Panc1 (cell line): ENCODE measurements at places on chromosomes 5 and 9. TPM values are rescaled to one million over a fixed set of nuclear protein-coding genes. Genes with fewer than 3 reads are reported as not detected.

Gene RALGPS1
- 7.2 TPM for total RNA-seq

Gene DMGDH
- total RNA-seq: 0.54 TPM

Gene ANKRD34B
- total RNA-seq: 0.10 TPM

Gene MOB3B
- 0.03 TPM for total RNA-seq

Gene SETX
- total RNA-seq: 28.1 TPM

Gene GOLM1
- total RNA-seq: 73.4 TPM

Gene WWC1
- total RNA-seq: 29.4 TPM

GRCh38 chr9:38075272-38075671 lies 6.2 kb upstream of the SHB start:
- peaks cover 5% of the 10 kb centered on the region for H3K4me1 ChIP-seq
- DNase-seq: no peak
- no peaks in the 10 kb centered on the region for H3K27me3 ChIP-seq
- no peak overlapping the region for H3K4me3 ChIP-seq
- H3K27ac ChIP-seq: no peak overlapping the region
- no peaks in the 10 kb centered on the region for H3K36me3 ChIP-seq

- no peaks in the 10 kb centered on the region for H3K4me1 ChIP-seq
- no peak overlapping the region for H3K27ac ChIP-seq
- DNase-seq: no peak
- no peak overlapping the region for H3K4me3 ChIP-seq
These were observed 84.9 kb downstream of the RALGPS1 start for GRCh38 chr9:126999315-127000068.

DNA sequence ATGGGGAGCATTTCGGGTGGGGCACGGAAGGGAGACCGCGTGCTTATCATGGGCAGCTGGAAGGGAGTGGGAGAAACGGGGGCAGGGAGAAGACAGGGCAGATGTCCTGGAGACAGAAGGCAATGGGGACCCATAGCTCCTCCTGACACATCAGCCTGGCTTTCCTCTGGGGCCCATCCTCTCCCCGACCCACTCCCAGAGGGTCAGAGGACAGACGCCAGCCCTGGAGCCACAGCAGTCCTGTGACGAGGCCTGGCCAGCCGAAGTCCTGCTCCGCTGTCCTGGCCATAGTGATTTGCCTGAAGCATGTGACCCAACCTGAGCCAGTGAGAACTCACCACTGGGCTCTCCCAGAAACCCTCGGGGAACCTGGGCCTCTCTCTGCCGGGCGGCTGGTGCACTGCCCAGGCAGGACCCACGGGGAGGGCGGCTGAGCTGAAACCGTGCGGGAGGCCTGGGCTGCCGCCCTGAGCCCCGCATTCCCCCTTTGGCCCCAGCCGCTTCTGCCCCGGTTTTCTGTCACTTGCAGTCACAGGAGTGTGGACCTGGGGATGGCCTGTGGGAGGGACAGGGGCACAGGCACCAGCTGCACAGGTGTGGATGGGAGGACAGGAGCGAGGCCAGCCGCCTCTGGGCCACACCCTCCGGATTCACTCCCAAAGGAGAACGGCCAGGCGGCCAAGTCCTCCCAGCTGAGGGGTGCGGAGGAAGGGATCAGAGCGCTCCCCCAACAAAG lies 19.8 kb downstream of the ADAMTS2 start:
- H3K27me3 ChIP-seq: peaks cover 3% of the 10 kb centered on the region; the same call in 1 of the 2 replicates
- H3K4me3 ChIP-seq: no peak overlapping the region
- H3K4me1 ChIP-seq: no peaks in the 10 kb centered on the region
- H3K36me3 ChIP-seq: no peaks in the 10 kb centered on the region
- no peak overlapping the region for H3K27ac ChIP-seq

DNA sequence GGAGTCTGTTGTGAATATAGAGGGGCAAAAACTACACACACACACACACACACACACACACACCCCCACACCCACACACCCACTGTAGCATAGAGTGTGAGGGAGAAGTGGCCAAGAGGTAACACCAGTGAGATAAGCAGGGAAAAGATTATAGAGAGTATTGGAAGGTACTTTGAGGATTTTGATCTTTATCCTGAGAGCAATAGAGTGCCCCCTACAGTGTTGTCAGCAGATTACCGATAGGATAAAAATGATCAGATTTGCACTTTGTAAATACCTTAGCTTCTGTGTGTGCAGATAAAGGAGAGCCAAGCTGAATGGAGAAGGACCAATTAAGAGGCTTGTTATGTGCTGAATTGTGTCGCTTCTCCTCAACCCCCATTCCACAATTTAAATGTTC lies 32.3 kb downstream of the ERCC6L2 start:
- no peak overlapping the region for H3K27ac ChIP-seq
- no peaks in the 10 kb centered on the region for H3K27me3 ChIP-seq
- DNase-seq: no peak
- H3K4me1 ChIP-seq: no peaks in the 10 kb centered on the region; the same call in 1 of the 2 replicates
- no peak overlapping the region for H3K4me3 ChIP-seq
- no peaks in the 10 kb centered on the region for H3K36me3 ChIP-seq

DNA sequence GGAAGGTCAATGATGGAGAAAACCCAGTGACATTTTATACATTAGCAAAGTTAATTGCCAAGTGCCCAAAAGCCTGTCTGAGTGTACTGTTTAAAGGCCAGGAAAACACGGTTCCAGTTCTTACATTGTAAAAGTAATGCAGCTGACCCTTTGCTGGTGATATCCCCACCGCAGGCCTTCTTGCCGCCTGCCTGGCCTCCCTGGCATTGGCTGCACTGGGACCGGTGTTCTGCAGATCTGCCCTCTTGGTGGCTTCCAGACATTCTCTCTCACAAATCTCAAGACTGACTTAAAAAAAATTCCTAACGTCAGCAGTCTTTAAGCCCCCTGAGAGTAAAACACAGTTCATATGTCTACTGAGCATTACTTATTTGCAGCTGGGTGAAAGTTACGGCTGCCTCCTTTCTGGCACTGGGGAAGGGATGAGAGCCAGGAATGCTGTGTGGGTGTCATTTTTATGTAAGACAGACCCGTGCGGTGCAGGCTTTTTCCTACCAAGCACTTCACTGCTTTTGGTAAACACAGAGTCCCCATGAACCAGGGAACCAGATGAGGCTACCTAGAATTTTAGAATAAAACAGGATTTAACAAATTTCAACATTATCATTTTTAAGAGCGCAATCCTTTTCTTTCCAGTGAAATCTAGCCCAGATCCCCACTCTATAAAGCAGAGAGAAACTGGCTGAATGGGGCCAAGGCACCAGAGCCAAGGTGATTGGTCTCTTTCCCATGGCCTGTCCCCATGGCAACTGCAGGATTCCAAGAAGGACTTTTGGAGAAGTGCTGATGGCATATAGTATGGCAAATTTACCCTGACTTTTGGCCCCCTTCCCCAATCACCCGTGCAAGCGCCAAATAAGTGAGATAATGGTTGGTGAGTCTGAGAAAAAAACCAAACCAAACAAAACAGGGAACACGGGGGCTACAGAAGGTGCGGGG lies 80.8 kb downstream of the LMNB1 start:
- H3K27ac ChIP-seq: no peak overlapping the region
- H3K4me3 ChIP-seq: no peak overlapping the region
- H3K27me3 ChIP-seq: no peaks in the 10 kb centered on the region
- no peaks in the 10 kb centered on the region for H3K36me3 ChIP-seq

DNA sequence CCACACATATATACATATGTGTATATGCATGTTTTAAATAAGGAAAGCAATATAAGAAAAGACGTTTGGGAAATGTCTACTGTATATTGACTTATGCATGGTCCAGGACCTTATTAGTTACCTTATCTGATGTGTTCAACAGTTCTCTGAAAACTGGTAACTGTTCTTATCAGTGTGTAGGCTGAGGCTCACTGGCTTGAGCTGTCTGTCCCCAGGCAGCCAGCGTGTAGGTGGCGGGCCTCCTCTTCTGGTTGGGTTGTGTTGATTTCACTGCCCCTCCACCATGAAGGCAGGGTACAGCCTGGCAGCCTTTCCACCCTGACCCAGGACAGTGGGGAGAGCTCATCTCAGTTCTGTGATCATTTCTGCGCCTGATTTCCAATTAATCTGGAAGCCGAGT lies 38.7 kb upstream of the SEMA4D start:
- H3K36me3 ChIP-seq: no peaks in the 10 kb centered on the region
- DNase-seq: no peak
- no peaks in the 10 kb centered on the region for H3K4me1 ChIP-seq
- H3K27me3 ChIP-seq: no peaks in the 10 kb centered on the region

DNA sequence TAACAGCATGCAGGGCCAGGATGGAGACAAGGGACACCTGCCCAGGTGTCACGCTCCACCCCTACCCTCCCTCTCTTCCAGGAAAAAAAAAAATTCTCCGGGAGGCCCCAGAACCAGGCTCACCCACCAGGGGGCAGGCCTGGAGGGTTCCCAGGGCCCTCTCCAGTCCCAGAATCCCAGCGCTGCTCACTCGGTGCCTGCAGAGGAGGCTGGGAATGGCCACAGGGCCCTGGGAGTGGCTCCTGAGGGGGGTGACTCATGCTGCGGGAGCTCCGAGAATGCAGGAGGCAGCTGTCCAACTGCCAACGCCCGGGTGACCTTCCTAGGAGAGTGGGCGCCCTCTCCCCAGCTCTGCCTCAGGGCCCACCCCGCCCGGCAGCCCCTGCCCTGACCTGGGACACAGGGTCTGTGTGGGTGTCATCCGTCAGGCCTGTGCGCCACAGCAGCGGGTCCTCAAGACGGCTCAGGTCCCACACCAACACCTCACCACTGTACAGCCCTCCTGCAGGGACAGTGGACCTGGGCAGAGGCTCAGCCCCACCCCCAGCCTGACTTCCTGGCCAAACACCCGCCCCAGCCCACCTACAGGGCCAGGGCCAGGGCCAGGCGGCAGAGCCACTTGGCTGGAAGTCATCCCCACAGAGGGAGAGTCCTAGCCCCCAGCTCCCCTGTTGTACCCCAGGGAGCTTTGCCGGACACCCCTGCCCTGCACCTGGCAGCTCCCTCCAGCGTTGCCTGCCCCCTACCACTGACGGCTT lies 21.2 kb downstream of the DYNC2I2 start:
- peak; percentile 66 for DNase-seq
- H3K4me1 ChIP-seq: peaks cover 32% of the 10 kb centered on the region
- H3K27ac ChIP-seq: peak overlapping the region; percentile 81
- no peak overlapping the region for H3K4me3 ChIP-seq
- no peaks in the 10 kb centered on the region for H3K27me3 ChIP-seq

- no peak for DNase-seq
- H3K27me3 ChIP-seq: no peaks in the 10 kb centered on the region
- H3K27ac ChIP-seq: peak overlapping the region; percentile 96
- H3K4me1 ChIP-seq: peaks cover 20% of the 10 kb centered on the region
These were observed 1.4 kb upstream of the LARP1 start for GRCh38 chr5:154753792-154754191.

- peaks cover 3% of the 10 kb centered on the region for H3K27me3 ChIP-seq
- peak; percentile 51 for DNase-seq
- H3K36me3 ChIP-seq: no peaks in the 10 kb centered on the region
- H3K4me1 ChIP-seq: no peaks in the 10 kb centered on the region
- no peak overlapping the region for H3K27ac ChIP-seq
These were observed 68.5 kb upstream of the RAI14 start for GRCh38 chr5:34587355-34588241.

DNA sequence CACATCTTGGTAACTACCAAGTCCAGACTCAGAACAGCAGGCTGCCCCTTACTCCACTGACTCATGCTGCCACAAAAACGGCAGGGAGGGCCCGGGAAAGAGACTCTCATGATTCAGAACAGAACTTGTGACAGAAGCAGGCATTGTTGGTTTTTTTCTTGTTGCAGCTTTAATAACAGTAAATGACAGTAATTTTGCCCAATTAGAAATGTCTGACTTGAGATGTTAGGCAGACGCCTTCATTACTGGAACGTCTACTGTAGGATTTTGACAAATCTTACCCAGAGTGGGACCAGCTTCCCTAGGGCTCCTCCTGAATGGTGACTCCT lies 77.9 kb downstream of the SEMA5A start:
- H3K36me3 ChIP-seq: no peaks in the 10 kb centered on the region
- H3K4me1 ChIP-seq: no peaks in the 10 kb centered on the region
- no peak overlapping the region for H3K4me3 ChIP-seq
- DNase-seq: no peak
- no peak overlapping the region for H3K27ac ChIP-seq
- H3K27me3 ChIP-seq: no peaks in the 10 kb centered on the region

- DNase-seq: no peak
- H3K4me1 ChIP-seq: no peaks in the 10 kb centered on the region
- no peaks in the 10 kb centered on the region; the same call in 1 of the 2 replicates for H3K36me3 ChIP-seq
- H3K27me3 ChIP-seq: no peaks in the 10 kb centered on the region
- H3K27ac ChIP-seq: no peak overlapping the region
- no peak overlapping the region for H3K4me3 ChIP-seq
These were observed 88.0 kb downstream of the GPR21 start for GRCh38 chr9:123121457-123121856.

GRCh38 chr9:96192710-96193109 lies 109.3 kb downstream of the HSD17B3 start:
- no peaks in the 10 kb centered on the region for H3K36me3 ChIP-seq
- no peaks in the 10 kb centered on the region for H3K4me1 ChIP-seq
- no peaks in the 10 kb centered on the region for H3K27me3 ChIP-seq
- H3K27ac ChIP-seq: no peak overlapping the region
- no peak overlapping the region for H3K4me3 ChIP-seq

- H3K36me3 ChIP-seq: no peaks in the 10 kb centered on the region
- no peaks in the 10 kb centered on the region for H3K4me1 ChIP-seq
- no peak overlapping the region for H3K4me3 ChIP-seq
- DNase-seq: no peak
- no peaks in the 10 kb centered on the region for H3K27me3 ChIP-seq
- no peak overlapping the region for H3K27ac ChIP-seq
These were observed 556.3 kb downstream of the PDE4D start for GRCh38 chr5:59337240-59337639.

- no peak for DNase-seq
- H3K4me1 ChIP-seq: peaks cover 12% of the 10 kb centered on the region
These were observed 40.2 kb downstream of the RXRA start for GRCh38 chr9:134366223-134367031.

DNA sequence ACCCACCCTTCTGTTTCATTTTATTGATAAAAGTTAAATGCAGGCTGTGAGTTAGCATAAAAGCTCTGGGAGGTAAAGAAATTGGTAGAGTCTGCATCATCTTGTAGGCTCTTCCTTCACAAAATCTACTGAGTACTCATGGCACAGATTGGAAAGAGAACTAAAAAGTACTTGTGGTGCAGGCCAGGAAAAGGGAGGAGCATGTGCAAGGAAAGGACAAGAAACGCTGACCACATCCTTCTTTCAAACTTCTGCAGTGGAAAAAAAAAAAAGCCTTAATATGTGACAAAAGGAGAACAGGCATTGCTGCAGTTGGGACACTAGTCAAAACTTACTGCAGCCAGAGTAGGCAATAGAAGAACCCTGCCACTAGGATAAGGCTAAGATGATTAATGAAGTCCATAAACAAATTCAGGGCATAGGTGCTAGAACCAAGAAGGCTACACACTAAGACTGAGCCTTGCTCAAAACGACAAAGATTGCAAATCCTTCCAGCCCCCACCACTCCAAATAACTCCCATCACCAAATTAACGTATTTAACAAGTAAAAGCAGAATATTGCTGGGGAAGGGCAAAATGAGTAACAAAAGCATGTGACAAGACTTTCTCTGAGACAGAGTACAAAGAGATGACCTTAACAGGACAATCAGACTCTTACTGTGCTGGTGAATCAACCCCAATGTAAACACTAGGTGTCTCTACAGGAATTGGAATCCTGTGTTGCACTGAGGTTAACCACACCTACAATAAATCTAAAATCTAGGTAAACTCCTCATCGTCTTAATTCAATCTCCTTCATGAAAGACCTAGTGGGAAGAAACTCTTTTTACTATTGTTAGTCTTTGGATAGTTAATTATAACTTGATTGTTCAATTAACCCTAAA lies 1024.8 kb downstream of the TLE1 start:
- no peaks in the 10 kb centered on the region for H3K36me3 ChIP-seq
- no peak overlapping the region for H3K4me3 ChIP-seq
- H3K27ac ChIP-seq: no peak overlapping the region
- H3K27me3 ChIP-seq: no peaks in the 10 kb centered on the region
- DNase-seq: no peak
